Common myeloid progenitor, CD34-positive (primary cell): ENCODE measurements at places on chromosomes 6 and 20.
A peak's percentile ranks its signal among the peaks of the same experiment; 100 is the strongest.

GRCh38 chr6:111871725-111872400 is 1.4 kb downstream of the FYN start:
- H3K36me3 ChIP-seq, result no peaks in the 10 kb centered on the region
- peak overlapping the region; percentile 59 for H3K27ac ChIP-seq
- no peaks in the 10 kb centered on the region for H3K27me3 ChIP-seq
- H3K4me1 ChIP-seq, result peaks cover 33% of the 10 kb centered on the region
- peak overlapping the region; percentile 78 for H3K4me3 ChIP-seq

DNA sequence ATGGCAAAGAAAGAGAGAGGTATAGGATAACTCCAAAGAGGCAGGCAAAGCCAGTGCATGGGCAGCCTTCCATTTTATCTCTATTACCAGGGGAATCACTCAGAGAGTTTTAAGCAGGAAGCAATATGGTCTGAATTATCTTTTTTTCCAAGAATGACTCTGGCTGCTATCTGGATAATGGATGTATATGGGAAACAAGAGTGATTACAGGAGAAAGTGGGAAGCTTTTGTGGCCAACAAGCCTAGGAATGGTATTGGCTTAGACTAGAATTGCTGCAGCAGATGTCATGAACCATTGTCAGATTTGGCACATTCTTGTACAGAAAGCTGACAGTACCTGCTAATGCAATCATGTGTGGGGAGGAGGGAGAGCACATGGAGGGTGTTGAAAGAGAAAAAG is 73.0 kb upstream of the BTBD3 start:
- no peaks in the 10 kb centered on the region for H3K4me1 ChIP-seq
- no peaks in the 10 kb centered on the region for H3K36me3 ChIP-seq
- H3K27me3 ChIP-seq, result no peaks in the 10 kb centered on the region
- no peak overlapping the region for H3K4me3 ChIP-seq
- no peak for DNase-seq
- H3K27ac ChIP-seq, result no peak overlapping the region

GRCh38 chr6:135147637-135148592 is 33.2 kb upstream of the MYB start:
- H3K36me3 ChIP-seq, result no peaks in the 10 kb centered on the region
- peaks cover 7% of the 10 kb centered on the region for H3K4me1 ChIP-seq
- no peak overlapping the region for H3K27ac ChIP-seq
- DNase-seq, result peak; percentile 29

- no peak for DNase-seq
- no peaks in the 10 kb centered on the region for H3K36me3 ChIP-seq
- no peaks in the 10 kb centered on the region for H3K27me3 ChIP-seq
- H3K27ac ChIP-seq, result no peak overlapping the region
- no peak overlapping the region for H3K4me3 ChIP-seq
Observed at GRCh38 chr6:39608652-39609345, 116.4 kb downstream of the KIF6 start.

DNA sequence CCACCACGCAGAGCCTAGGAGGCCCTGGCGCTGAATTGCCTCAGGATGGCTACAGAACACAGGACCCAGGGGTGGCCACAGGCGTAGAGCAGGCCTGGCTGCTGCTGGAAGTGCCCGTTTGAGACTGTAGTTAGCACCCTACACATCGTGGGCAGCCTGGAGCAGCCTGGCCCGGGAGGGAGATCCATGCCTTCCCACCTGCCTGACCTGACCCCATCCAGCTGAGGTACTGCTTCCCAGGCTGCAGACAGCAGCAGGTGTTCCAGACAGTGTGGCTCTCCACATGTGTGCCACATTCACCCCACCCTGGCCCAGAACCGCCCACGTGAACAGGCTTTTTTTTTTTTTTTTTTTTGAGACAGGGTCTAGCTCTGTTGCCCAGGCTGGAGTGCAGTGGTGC is 20.9 kb upstream of the MAP1LC3A start:
- no peaks in the 10 kb centered on the region for H3K4me1 ChIP-seq
- H3K36me3 ChIP-seq, result peaks cover 14% of the 10 kb centered on the region
- no peak overlapping the region for H3K27ac ChIP-seq
- no peak overlapping the region for H3K4me3 ChIP-seq
- H3K27me3 ChIP-seq, result no peaks in the 10 kb centered on the region

GRCh38 chr6:105873799-105874198 is 212.3 kb upstream of the PRDM1 start:
- H3K36me3 ChIP-seq, result no peaks in the 10 kb centered on the region
- peaks cover 14% of the 10 kb centered on the region for H3K4me1 ChIP-seq
- H3K27me3 ChIP-seq, result no peaks in the 10 kb centered on the region
- DNase-seq, result no peak
- no peak overlapping the region for H3K4me3 ChIP-seq

DNA sequence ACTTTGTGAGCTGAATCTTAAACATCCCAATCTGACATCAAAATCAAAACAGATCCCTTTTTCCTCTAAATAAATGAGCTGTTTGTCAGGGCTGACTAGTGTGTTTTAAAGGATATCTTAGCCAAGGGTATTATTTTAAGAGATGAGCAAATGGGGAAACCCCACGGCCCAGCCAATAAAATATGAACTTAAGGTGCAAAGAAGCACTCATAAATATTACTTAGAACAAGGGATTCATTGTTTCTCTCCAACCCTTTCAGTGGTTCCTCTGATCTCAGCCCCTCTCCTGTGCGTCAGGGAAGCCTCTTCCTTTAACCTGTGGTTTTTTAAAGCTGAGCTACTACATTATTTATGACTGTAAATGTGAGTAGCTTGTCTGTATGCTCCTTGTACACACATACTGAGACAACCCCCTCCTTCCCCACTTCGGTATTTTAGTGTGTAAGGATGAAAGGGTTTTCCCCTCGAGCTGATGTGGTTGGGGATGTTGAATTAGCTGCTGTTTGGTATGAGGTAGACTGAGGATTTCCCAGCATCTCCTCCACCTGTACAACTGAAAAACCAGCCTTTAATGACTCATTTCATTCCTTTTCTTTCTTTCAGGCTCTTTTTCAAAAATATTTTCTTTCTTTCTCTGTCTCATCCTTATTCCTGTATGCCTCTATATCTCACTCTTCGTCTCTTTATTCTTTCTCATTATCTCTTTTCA is 6.5 kb downstream of the BMP5 start:
- no peaks in the 10 kb centered on the region for H3K4me1 ChIP-seq
- no peak overlapping the region for H3K4me3 ChIP-seq
- H3K27ac ChIP-seq, result no peak overlapping the region
- DNase-seq, result no peak

DNA sequence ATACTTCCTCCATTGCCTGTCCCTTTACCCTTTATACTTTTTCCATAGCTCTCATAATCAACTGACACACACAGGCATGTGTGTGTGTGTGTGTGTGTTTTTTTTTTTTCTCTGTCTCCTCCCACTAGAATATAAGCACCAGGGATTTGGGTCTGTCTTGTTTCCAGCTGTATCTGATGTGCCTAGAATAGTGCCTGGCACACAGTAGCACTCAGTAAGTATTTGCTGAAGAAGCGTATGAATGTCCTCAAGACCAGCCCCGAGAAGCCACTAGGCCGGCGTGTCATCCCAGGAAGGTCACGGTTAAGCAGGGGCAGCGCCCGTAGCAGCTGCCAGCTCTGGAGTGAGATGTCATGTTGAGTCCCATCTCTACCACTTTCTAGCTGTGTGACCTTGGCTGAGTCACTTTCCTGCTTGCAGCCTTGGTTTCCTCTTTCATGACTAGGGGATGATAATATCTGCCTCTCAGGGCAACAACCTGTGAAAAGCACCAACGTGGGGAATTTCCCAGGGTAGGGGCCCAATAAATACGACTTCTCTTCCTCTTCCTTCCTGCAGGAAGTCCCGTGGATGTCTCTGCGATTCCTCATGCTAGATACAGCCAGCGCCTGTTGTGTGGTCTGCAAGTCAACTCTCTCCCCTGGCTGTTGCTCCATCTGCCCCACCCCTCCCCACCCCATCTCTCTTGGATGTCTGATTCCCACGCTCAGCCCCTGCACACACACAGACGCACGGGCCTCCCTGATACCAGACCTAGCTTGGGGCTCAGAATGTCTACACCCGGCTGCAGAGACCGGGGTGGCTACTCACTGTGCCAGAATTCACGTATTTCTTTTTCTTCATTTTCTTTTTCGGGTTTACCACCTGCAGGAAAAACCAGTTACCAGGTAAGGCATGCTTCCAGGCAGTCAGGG is 58.1 kb downstream of the RAB44 start:
- H3K4me1 ChIP-seq, result peaks cover 24% of the 10 kb centered on the region
- DNase-seq, result peak; percentile 76
- H3K27ac ChIP-seq, result no peak overlapping the region
- H3K27me3 ChIP-seq, result no peaks in the 10 kb centered on the region
- H3K4me3 ChIP-seq, result no peak overlapping the region
- no peaks in the 10 kb centered on the region for H3K36me3 ChIP-seq

- peak within 1 kb of the TSS; percentile 71 for H3K4me3 ChIP-seq
- H3K27ac ChIP-seq, result no peak within 1 kb of the TSS
- peaks cover 32% of the 10 kb centered on the region for H3K4me1 ChIP-seq
- peaks cover 13% of the 10 kb centered on the region for H3K27me3 ChIP-seq
- peak; percentile 64 for DNase-seq
Observed at GRCh38 chr20:6767536-6768227, at the start of gene BMP2. BMP2 (plus strand) TSS chr20:6767686; CDS start chr20:6770127, 2,441 bp downstream.

GRCh38 chr6:130796313-130796905 is 30.8 kb upstream of the SMLR1 start:
- H3K4me1 ChIP-seq, result no peaks in the 10 kb centered on the region
- no peak overlapping the region for H3K4me3 ChIP-seq
- H3K27me3 ChIP-seq, result no peaks in the 10 kb centered on the region
- H3K36me3 ChIP-seq, result no peaks in the 10 kb centered on the region

GRCh38 chr6:19415605-19416326 is 421.4 kb upstream of the ID4 start:
- DNase-seq, result no peak
- H3K4me1 ChIP-seq, result no peaks in the 10 kb centered on the region
- no peak overlapping the region for H3K27ac ChIP-seq
- no peaks in the 10 kb centered on the region for H3K36me3 ChIP-seq
- no peak overlapping the region for H3K4me3 ChIP-seq

DNA sequence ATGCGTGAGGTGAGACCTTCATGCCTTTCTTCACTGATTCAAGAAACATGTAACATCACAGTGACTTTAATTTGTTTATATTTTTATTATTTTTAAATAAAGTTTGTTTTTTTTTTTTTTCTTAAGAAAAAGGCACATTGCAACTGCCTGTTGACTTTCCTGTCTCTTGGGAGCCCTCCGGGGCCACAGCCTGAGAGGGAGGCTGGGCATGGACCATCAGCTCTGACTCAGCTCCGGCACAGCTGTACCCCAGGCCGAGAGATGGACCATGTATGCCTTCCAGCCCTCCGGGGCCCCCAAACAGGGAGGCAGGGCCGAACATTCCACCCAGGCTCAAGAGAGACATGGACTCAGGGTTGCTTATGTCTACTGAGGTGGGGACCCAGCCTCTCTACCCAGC is 99.9 kb downstream of the NFATC2 start:
- H3K36me3 ChIP-seq, result peaks cover 79% of the 10 kb centered on the region
- no peak overlapping the region for H3K4me3 ChIP-seq
- H3K4me1 ChIP-seq, result no peaks in the 10 kb centered on the region
- DNase-seq, result no peak
- no peak overlapping the region for H3K27ac ChIP-seq

DNA sequence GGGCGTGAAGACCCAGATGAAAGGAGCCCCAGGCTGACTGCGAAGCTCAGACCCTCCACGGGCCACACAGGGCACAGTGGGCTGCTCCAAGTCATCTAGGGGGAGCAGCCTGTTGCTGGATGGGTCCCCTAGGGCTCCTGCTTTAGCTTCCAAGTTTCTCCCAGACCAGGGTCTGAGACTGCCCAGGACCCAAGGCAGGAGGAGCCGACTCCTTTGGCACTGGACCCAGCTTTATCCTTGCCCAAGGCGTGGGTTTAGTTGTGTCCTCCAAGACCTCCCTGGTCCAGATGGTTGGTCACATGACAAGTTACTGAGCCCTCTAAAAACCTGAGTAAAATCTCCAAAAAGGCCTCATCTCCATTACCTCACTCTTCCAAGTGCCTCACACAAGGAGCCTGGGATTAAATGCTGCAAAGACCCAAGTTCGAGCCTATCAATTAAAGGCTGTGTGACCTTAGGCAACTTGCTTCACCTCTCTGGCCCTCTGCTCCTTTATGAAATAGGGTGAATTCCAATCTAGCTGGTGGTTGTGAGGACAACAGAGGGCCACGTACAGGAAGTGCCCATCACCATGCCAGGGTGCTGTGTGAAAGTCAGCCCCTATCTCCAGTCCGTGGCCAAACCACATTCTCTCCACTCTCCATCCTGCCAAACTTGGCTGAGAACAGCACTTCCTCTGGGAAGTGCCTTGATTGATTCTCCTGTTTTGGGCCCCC is 2.5 kb downstream of the NECAB3 start:
- H3K36me3 ChIP-seq, result no peaks in the 10 kb centered on the region
- peaks cover 29% of the 10 kb centered on the region for H3K4me1 ChIP-seq
- no peak overlapping the region for H3K27ac ChIP-seq
- DNase-seq, result no peak
- no peaks in the 10 kb centered on the region for H3K27me3 ChIP-seq

- H3K4me3 ChIP-seq, result no peak overlapping the region
- no peaks in the 10 kb centered on the region for H3K36me3 ChIP-seq
- H3K4me1 ChIP-seq, result no peaks in the 10 kb centered on the region
- DNase-seq, result no peak
- H3K27me3 ChIP-seq, result no peaks in the 10 kb centered on the region
- H3K27ac ChIP-seq, result no peak overlapping the region
Observed at GRCh38 chr6:126807876-126808275, 310.6 kb upstream of the RSPO3 start.

- peaks cover 19% of the 10 kb centered on the region for H3K4me1 ChIP-seq
- no peak overlapping the region for H3K27ac ChIP-seq
- no peak for DNase-seq
- no peaks in the 10 kb centered on the region for H3K27me3 ChIP-seq
- no peak overlapping the region for H3K4me3 ChIP-seq
Observed at GRCh38 chr6:6635869-6636268, 47.3 kb downstream of the LY86 start.

DNA sequence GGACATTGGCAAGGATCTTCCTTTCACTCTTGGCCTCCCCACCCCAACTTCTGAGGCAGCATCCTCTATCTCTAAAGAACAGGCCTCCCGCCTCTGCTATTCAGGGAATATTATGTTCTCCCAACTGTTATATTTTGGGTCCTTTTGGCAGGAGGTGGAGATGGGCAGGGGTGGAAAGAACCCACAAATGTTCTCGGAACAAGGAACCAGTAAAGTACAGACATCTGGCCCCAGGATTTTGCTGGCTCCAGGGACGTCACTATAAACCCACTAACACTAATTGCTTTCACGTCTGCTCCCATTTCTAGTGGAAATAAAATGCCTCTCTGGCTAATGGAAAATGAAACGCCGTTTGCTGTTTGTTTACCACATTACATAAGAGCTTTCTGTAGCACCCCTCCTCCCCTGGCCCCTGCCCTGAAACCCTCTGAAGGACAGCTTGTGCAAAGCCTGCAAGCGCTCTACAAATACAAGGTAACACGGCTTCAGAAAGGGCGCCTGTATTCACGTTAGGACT is 77.7 kb upstream of the TBC1D7 start:
- no peak overlapping the region for H3K4me3 ChIP-seq
- no peak for DNase-seq
- no peaks in the 10 kb centered on the region for H3K27me3 ChIP-seq
- H3K36me3 ChIP-seq, result no peaks in the 10 kb centered on the region
- no peak overlapping the region for H3K27ac ChIP-seq
- H3K4me1 ChIP-seq, result no peaks in the 10 kb centered on the region
